ENCODE measurements at places on chromosomes 6 and 20.

DNA sequence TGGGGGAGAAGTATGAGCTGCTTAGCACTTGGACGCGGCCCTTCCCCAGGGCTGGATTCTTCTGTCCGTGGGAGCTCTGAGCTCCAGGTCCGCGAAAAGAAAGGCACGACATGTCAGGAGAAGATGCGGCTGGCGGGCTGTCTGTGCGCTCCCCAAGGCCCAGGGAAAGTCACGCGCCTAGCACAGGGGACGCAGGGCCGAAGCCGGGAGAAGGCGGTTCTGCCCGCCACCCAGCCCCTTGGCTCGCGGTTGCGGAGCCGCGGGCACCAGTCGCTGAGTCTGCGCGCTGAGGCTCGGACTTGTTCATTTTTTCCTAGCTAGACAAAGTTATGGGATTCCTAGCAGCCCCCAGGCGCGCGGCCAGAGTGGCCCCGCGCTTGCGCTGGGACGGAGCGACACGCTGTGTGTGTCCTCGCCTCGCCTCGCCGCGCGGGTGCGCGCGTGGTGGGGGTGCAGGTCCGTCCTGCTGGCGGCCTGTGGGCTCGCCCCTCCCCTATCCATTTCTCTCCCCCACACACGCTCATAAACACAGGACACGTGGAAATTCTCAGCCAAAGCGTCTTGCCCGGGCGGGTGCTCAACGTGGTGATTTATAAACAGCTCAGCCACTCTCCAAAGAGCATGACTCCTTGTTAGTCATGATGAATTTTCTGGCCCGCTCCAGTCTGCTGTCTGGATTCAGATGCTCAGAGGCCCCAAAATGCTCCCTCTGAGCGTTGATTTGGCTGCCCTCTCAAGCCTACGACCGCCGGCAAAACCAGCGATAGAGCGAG is 1.9 kb upstream of the POU3F2 start:
- peak; percentile 87 for DNase-seq

GRCh38 chr6:139124887-139125672 is 9.8 kb upstream of the HECA start:
- peak; percentile 51 for DNase-seq

DNA sequence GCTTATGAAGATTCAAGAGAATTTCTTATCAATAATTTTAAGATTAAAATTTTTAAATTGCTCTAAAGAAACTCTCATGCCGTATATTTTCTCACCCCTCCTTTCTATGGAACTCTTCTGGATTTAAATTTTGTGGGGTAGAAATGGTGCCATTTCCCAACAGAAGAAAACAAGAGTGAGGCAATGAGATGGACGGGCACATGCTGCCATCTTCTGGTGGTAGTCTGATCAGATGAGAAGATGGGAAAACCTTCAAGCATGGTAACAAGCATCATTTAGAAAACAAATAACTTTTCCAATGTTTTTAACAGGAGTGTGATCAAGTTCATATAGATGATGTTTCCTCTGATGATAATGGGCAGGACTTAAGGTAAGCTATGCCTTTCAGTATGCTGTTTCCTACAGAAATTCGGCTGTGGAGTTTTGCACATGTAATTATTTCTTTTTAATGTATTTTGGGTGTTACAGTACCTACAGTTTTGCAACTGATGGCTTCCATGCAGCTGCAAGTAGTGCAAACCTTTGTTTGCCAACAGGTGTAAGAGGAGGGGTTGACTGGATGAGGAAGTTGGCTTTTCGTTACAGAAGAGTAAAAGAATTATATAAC is 271.4 kb downstream of the EYA4 start:
- peak; percentile 80 for DNase-seq

DNA sequence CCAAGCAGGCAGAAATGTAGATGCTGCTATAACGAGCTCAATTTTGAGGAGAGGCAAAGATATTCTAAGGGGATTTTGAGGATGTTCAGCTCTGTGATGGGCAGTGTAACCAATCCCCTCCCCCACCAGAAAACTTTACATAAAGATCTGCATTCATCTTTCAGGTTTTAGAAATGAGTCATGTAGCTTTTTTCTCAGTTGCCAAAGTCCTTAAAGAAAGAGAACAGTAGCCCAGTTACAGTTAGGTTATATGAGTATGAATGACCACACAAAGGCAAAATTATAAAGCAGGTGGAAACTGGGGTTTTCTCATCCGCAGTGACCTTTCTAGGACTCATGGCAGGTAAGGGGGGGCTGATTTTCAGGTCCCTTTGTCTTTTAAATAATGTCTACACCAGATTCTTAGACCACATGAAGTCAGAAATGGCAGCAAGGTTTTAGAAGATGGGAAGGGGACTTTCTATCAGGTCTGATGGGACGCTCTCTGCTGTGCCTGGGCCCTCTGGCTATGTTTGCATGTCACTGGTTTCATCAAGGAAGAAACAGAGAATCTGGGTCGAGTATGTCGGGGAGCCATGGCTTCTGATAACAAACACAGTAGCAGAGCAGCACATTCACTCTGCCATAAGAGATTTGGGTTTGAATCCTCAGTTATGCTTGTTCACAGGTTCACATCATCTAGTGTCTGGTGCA is 94.7 kb downstream of the CLIC5 start:
- DNase-seq: no peak

GRCh38 chr6:36735110-36736071 is 37.8 kb downstream of the RAB44 start:
- DNase-seq: peak; percentile 33

DNA sequence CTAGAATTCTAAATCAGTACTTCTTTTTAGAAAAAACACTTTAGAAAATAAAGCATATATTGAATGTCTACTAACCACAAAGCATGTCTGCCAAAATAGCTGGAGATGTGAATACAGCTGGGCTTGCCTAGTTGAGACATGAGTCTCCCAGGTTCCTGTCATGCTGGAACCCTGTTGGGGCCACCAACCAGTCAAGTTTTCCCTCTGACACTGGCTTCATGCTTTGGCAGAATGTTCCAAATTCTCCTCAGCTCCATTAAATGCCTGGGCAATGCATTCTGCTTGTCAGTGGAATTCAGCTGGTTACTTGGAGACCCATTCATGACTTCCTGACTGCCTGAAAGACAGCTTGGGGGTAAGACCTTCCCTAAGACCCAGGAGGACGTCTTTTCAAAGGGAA is 87.2 kb downstream of the PRND start:
- DNase-seq: no peak

GRCh38 chr6:25016014-25016720 is 80.4 kb upstream of the RIPOR2 start:
- no peak for DNase-seq

DNA sequence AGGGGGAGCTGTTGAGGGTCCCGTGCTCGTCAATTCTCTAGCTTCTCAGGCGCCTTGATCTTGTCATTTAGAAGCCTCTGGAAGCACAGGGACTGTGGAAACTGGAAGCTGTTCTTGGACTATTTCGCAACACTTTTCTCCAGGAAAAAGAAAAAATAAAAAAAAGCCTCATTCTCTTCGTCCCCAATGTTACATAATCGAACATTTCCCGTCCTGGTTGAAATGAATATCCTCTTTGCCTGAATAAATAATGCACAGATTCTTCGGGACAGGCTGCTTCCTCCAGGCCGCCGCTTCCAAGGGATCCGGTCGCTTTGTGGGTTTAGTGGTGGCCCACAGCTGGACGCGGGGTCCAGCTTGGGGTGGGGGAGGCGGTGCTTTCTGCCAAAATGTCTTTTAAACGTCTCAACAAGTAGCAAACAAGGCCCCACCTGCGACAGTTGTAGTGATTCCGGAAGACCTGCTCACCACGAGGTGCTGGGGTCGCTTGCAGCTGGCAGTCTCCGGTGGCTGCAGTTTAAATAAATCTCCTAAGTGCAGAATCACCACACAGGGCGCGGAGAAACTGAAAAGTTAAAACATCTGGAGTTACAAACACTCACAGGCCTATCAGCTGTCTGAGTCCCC is 125.9 kb upstream of the ESR1 start:
- DNase-seq: no peak

DNA sequence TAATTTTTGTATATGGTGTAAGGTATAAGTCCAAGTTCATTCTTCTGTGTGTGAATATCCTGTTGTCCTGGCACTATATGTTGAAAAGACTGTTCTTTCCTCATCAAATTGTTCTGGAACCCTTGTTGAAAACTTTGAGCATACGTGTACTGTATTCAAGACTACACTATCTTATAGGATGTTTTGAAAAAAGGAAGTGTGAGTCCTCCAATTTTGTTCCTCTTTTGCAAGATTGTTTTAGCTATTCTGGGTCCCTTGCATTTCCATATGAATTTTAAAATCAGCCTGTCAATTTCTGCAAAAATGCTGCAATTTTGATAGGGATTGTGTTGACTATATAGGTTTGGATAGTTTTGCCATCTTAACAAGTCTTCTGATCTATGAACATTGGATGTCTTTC is 195.2 kb downstream of the BACH2 start:
- DNase-seq: no peak

GRCh38 chr6:24927985-24928745 is 7.6 kb downstream of the RIPOR2 start:
- no peak for DNase-seq

DNA sequence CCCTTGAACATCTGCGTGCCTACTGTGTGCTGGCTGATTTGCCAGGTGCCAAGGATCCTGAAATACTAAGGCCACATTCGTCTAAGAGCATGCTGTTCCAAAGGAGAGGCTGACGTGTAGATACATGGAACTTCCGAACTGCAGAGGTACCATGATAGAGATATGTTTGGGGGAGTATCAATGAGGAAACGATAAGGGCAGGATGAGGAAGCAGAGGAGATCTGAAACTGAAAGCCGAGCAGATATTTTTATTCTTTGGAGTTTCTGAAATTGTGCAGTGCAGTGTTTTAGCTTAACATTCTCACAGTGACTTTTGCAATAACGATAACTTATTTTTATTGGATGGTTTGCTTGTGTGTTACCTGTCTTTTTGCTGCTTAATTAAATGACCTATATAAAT is 24.3 kb downstream of the BMP6 start:
- DNase-seq: no peak

- no peak for DNase-seq
Measured at GRCh38 chr6:148107911-148108310, 234.7 kb upstream of the SASH1 start.

All from pons (tissue), 1 donor.